KBM-7 (cell line): ENCODE measurements at places on chromosomes 16 and 17.

DNA sequence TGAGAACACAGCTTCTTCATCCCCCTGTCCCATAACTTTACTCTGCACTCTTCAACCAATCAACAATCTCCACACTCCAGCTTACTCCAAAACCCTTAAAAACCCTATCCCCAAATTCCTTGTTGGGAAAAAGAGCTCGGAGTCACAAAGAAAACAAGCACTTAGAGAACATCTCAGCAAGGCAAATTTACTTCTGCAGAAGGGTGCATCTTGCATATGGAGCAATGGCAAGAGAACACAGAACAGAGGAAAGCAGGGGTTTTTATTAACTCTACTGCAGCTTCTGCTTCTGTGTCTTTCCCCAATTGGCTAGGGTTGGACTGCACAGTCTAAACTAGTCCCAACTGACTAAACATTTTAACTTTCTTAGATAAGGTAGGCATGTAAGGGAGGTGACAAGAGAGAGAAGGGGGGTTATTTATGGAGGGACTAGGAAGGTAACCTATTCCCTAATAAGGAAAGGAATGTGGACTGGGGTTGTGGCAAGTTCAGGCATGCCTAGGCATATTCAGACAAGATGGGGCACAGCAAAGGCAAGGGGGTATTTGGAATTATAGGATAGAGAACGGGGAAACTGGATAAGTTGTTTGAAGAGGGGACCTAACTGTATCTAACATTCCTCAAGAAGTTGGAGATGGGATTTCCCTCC, 125.5 kb downstream of the CACNG3 start:
- DNase-seq = peak; percentile 7

- DNase-seq = no peak
These were observed 17.0 kb upstream of the MEAK7 start for GRCh38 chr16:84521497-84521770.

DNA sequence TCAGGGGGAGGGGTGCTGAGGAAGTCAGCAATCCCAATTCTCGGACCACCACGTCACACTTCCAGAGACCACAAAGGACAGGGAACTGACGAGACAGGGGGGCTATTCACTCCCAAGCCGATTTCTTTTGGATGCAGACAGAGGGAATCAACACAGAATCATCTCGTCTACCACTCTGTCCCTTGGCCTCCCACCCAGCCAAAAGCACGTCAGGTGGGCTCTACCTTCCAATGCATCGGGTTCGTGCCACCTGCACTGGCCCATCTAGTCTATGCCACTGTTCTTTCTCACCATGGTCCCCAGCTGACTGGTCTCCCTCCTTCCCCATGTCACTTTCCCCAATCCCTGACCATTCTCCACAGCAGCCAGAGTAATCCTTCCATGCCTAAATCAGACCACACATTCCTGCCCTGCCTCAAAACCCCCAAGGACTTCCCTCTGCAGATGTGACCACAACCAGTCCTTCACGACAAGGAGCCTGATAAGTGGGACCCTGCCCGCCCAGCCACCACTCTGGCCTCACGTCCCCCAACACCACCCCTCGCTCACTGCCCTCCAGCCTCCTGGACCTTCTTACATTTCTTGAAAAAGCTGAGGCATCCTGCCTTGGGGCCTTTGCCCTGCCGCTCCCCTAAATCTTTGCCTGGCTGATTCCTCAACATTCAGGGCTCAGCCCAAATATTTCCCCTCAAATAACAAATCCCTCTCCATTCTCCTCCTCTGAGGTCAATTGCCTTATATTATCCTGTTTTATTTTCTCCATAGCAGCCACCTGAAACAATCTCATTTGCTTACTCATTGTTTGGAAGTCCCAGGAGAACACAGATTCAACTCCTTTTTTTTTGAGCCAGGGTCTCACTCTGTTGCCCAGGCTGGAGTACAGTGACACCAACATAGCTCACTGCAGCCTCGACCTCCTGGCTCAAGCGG, 70.4 kb downstream of the IL21R start:
- DNase-seq = no peak

DNA sequence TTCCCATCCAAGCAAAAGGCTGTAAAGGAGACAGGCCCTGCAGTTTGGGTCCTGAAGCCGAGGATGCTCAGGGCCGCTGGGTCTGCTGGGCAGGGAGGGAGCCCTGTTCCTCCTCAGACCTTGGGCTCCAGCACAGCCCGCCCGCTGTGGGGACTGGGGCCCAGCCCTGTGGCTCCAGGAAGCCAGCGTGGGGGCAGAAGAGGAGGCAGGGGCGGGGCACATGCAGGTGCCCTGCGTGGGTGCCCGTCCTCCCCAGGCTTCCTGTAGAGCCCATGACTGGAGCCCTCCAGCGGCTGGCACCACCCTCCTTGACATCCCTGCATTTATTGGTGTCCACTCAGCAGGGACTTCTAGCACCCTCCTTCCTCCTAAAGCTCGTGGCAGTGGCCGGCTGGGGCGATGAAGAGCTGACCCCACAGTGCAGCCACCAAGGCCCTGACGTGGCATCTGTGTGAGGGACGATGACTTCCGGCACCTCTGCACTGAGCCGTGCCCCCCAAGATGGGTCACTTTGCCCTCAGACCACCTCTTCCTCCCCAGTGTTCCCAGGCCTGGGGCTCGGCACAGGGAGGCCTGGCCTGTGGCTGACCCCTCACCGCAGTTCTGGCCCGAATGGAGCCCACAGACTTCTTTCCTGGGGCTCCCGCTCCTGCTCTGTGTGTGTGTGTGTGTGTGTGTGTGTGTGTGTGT, 9.9 kb downstream of the PRSS27 start:
- DNase-seq = no peak

DNA sequence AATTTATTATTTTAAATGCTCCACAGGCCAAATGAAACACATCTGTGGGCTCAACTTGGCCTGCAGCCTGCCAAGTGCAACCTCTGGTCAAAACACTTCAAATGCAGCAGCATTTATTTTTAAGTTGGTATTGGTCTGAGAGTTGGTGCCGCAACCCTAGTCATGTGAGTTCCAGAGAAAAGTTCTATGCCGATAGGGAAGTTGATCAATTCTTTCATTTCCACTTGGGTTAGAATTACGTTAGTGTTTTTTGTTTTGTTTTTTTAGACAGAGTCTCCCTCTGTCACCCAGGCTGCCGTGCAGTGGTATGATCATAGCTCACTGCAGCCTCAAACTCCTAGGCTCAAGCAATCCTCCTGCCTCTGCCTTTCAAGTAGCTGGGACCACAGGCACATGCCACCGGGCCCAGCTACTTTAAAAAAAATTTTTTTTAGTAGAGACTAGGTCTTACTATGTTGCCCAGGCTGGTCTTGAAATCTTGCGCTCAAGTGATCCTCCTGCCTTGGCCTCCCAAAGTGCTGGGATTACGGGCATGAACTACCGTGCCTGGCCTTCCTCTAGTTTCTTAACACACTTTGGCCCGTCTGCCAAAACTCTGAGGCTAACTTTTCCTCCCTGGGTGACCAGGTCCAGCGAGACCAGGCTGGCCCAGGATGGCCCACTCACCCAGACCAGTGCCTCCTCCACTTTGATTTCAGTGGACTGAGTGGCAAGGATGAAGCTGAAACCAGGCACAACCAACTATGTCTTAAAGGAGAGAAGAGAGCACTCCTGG, 221.1 kb downstream of the MRTFB start:
- DNase-seq = no peak

DNA sequence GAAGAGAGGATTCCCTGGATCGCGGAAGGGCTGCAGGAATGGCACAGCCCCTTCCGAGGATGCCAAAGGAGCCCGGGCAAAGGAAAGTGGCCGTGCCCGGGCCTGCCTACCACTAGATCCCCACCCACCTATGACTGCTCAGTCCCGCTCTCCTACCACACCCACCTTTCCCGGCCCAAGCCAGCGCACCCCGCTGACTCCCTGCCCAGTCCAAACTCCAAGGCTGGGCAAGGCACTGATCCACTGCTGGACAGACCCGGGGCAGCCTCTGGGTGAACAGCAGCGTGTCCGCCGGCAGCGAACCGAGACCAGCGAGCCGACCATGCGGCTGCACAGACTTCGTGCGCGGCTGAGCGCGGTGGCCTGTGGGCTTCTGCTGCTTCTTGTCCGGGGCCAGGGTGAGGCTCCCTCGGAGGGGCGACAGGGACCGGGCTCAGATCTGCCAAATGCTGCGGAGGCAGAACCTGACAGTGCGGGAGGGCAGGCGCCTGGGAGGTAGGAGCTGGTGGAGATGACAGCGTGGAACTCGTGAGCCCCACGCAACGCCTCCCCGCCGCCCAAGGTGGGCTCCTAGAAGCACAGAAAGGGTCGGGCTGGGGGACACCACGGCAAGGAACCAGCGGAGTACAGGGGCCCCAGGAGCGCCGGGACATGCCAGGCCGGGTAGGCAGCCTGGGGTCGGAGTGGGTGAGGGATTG, at the start of gene CES2:
Gene CES2 (plus strand): TSS at position 203 of the 698 bp plus-strand sequence. CDS start 120 bp downstream, at position 323.
- DNase-seq = no peak

DNA sequence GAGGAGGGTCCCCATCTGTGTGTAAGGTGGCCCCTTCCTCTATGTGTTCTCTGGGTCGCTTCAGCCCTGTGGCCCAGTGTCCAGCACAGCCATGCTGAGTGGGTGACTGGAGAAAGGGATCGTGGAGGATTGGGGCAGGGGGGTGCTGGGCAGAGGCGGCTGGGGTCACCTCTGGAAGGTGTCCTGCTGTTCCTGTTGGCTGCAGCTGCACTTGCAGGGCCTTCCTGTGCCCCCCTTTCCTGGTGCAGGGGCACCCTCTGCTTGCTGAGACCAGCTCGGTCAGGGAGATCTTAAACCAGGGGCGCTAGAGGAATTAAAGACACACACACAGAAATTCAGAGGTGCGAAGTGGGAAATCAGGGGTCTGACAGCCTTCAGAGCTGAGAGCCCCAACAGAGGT, 11.1 kb downstream of the IL32 start:
- DNase-seq = no peak

- no peak for DNase-seq
These were observed 170.0 kb downstream of the C16orf78 start for GRCh38 chr16:49543631-49543946.

DNA sequence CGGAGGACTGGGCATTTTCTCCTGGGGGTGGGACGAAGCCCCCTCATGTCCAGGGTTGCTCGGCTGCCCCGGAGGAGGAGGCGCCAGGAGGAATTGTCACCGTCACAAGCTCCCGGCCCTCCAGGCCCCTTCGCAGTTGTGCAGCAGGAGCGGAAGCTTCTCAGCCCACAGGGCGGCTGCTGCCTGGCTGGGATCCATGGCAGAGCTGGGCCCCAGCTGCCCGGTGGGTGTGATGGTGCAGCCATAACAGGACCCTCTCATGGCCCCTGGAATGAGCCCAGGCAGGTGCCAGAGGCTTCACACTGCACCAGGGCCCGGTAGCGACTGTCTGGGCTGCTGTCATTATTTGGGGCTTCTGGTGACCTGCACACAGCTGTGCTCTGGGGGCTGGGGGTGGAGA, 54.9 kb upstream of the GNG13 start:
- no peak for DNase-seq

GRCh38 chr16:85821390-85822135, 22.1 kb downstream of the COX4I1 start:
- DNase-seq = peak; percentile 81

DNA sequence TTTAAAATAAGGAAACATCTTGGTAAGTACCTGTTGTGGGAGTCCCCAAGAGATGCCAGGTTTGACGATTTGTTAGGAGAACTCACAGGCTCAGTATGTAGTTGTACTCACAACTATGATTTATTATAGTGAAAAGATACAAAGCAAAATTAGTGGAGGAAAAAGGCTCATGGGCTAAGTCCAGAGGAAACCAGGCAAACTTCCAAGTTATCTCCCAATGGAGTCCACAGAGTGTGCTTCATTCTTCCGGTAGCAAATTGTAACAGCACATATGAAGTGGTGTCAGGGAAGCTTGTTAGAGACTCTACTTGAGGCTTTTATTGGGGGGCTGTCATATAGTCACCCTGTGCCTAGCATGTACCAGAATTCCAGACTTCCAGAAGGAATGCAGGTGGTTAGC, 2.3 kb downstream of the DDX19A start:
- no peak for DNase-seq

GRCh38 chr17:27621942-27622559, 8.9 kb upstream of the LGALS9 start:
- DNase-seq = no peak

DNA sequence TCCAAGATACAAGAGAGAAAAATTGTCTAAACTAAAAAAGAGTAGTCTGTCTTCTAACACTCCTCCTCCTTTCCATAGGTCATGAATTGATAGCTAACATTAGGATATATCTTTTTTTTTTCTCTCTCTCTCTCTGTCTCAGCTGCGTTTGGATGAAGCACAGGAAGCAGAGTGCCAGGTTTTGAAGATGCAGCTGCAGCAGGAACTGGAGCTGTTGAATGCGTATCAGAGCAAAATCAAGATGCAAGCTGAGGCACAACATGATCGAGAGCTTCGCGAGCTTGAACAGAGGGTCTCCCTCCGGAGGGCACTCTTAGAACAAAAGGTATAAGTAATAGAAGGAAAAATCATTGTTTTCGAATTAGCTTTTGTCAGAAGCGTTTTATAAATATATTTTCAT, 32.9 kb downstream of the ABHD15 start:
- no peak for DNase-seq

- DNase-seq = peak; percentile 71
These were observed 1.4 kb upstream of the HS3ST3B1 start for GRCh38 chr17:14299280-14300141.

- DNase-seq = no peak
These were observed 6.5 kb downstream of the MARCHF10 start for GRCh38 chr17:62801553-62802114.

DNA sequence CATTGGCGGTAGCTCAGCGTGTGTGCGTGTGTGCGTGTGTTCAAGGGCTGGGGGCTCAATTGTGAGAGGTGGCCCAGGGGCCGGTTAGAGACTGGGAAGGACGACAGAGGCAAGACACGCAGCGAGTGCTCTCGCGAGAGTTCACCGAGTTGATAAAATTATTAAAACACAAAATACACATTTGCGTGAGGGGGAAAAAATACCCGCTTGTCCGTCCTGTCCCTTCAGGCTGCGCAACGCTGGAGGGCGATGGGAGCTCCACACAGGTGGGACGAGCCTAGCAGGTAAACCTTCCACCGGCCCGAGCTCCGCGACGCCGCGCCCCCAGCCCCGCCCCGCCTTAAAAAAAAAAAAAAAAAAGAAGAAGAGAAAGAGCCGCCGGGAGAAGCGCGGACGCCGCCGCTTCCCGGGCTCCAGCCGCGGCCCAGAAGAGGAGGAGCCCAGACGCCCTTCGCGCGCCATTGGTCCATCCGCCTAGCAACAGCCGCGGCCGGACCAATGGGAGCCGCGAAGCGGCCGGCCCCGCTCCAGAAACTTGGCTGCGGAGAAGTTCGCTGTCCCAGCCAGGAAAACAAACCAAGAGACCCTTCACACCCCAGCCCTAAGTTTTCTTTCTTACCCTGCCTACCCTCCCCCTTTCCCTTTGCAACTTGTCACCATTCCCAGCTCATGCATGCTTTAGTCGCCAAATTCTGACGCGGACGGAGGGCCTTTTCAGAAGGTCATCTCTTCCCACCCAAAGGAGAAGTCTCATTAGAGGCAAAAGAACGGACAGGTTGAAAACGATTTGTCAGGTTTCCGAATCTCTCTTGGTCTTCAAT, 169.9 kb upstream of the MAF start:
- peak; percentile 78 for DNase-seq

GRCh38 chr17:82204831-82205719, 7.6 kb downstream of the CCDC57 start:
- DNase-seq = no peak

- DNase-seq = no peak
These were observed 9.0 kb downstream of the CDH5 start for GRCh38 chr16:66375451-66375850.

- no peak for DNase-seq
These were observed 3.1 kb downstream of the PRCD start for GRCh38 chr17:76542984-76543383.
